ELF-1 (cell line): ENCODE measurements at places on chromosomes 7 and 10.

DNA sequence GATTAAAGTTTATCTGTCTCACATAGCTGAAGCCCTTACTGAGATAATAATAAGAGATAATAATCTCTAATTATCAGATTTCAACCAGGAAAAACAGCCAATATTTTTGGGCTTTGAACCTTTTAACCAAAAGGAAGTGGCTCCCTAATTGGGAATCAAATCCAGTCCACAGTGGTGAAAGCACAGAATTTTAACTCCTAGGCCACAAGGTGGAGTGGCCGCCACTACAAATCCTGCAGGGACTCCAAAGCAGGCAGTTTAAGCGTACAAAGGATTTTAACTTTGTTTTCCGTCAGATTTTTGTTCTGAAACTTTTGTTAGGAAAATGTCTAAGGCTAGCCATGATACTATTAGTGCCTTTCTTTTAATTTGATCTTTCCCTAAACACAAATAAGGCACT is 99.6 kb upstream of the CCNY start:
- no peak for DNase-seq

DNA sequence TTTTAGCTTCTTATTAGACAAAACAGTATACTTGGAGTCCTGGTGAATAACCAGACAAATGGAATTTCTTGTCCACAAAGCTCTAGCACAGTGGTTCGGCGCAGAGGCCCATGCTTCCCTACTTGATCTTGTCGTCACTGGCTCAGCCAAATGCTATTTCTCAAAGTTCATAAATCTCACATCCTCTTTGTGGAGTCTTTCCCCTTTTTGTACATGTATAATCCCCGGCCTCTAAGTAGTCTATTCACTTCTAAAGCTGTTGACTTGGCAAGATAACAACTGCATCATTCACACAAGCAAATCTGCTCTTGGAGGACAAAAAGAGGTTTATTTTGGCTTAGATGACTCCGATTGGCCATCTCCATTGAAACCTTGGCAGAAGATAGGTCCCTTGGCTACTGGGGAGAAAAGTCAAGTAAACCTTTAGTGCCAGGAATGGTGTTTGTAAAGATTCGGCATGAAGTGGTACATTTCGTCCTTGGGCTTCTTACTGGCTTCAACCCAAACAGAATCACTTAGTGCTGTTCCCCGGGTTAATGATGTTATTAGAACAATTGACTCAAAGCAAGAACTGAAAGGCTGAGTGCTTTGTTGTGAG is 5.1 kb upstream of the AKR1E2 start:
- no peak for DNase-seq

GRCh38 chr10:131872827-131873375 is 27.9 kb upstream of the PPP2R2D start:
- DNase-seq, result peak; percentile 29

GRCh38 chr7:98329100-98329790 is 47.8 kb downstream of the BRI3 start:
- no peak for DNase-seq

- no peak for DNase-seq
Observed at GRCh38 chr7:53603461-53603860, 568.0 kb downstream of the POM121L12 start.

DNA sequence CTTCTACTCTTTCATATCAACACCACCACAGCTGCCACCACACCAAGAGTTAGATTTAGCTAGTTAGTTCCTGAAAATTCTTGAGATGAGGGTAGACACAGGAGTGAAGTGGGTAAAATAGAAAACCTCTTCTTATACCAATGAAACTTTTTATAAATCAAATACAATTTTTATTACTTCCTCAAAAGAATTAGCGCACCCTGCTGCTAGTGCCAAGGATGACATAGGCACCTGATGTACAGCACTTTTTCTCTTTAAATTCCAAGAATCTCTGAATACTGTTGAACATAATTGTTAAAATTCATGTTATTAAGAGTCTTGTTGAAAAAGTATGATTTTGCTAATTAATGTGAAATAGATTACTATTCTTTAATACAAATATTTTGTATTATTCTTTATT is 11.4 kb downstream of the ZWINT start:
- no peak for DNase-seq

- DNase-seq, result no peak
Observed at GRCh38 chr10:47339759-47340607, 8.2 kb upstream of the RBP3 start.

GRCh38 chr7:155870334-155871180 is 58.3 kb upstream of the SHH start:
- DNase-seq, result no peak
